ENCODE measurements at places on chromosomes 7 and 10.

DNA sequence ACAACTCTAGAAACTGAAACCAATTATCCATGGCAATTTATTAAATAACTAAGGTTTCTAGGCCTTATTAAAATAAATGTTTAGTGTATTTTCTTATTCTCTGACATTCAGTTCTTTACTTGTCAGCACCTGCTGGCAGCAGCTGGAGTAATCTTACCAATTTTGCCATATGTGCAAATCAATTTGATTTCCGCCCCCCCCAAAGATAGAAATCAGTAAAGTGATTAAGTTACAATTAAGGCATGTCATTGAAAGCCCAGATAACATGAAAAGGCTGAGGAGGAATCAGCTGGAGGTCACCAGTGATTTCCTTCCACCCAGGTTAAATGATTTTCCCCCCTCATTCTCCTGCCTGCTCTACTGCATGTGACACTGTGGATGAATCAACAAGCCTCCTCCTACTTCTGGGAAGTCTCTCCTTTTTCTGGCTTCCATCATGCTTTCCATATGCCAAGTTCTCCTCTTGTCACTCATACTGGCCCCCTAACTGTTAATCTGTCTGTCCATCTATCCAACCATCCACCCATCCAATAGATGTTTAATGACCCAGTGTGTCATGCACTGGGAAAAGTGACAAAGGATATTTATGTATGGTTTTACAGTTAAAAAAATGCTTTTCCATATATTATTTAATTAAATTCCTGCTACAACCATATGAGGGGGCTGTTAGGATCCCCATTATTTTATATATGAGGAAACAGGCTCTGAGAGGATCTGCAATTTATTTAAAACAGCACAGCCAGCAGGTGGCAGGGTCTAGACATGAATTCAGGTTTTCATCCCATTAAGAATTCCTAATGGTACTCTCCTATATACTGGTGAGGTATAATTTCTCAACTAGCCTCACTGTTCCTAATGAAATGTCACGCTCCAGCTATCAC lies 116.5 kb downstream of the ATXN7L1 start:
- DNase-seq, result no peak

DNA sequence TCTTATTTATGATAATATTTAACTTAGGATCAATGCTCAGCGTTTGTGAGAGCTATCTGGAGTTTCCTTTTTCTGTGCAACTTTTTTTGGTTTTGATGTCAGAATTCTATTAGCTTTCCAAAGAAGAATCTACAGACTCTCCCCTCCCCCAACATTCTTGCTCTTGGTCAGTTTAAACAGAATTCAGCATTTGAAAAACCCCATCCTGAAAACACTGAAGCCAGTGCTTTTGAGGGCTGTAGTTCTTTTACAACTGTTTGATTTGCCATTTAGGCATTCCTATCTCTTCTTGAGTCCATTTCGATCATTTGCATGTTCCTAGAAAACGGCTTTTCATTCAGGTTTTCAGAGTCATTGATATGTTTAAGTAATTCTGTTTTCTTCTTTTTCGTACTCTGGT lies 15.6 kb upstream of the CXCL12 start:
- DNase-seq, result no peak

DNA sequence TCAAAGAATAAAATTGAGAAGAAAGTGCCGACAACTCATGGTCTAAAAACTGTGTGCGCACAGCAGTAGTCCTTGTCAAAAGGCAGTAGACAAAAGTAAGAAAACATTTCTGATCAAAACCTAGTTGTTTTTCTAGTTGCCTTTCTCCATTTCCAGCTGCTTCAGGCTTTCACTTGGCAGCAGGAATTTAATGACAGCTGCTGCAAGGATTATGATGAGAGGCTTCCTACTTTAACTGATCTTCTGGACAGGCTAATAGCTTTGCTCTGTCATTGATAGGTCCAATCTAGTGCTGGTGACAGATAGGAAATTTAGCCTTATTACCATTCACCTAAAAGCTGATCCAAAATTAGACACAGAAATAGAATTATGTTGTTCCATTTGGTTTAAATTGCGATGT lies 110.7 kb upstream of the SEMA3C start:
- DNase-seq, result no peak

DNA sequence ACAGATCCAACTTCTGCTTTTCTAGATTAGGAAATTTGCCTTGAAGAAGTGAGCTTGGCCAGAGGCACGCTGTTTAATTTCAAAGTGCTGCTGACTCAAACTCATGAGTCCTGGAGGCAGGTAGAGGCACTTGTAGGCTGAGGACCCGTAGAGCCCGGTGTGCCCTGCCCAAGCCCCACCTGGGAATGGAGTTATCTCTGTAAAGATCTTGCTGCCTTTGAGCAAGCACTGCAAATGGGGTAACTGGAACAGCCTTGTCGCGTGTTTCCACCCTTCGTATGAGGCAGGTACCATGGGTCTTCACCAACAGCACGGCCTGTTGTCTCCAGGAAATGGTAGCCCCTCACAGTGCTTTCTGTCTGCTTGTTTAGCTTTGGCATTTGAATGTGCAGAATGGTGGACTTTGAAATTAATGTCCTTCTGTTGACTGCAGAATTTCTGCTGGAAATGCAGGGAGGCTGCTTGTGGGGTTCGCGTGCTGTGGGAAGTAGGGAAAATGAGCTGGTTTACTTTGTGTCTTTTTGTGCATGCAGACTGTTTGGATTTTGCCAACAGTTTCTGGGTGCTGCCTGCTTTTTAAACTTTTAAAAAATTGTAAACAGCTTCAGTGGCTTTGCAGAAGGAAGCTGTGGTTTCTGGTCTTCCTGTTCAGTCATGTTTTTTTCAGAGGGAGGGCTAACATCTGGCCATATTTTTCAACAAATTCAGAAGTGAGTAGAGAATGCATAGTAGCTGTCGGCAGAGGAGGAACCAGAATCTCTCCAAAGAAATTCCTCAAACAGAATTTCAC lies 27.2 kb downstream of the CCM2 start:
- DNase-seq, result no peak

- DNase-seq, result no peak
Observed at GRCh38 chr10:72525277-72525676, 100.6 kb downstream of the MICU1 start.

- no peak for DNase-seq
Observed at GRCh38 chr7:128725531-128725930, 13.6 kb upstream of the CALU start.

DNA sequence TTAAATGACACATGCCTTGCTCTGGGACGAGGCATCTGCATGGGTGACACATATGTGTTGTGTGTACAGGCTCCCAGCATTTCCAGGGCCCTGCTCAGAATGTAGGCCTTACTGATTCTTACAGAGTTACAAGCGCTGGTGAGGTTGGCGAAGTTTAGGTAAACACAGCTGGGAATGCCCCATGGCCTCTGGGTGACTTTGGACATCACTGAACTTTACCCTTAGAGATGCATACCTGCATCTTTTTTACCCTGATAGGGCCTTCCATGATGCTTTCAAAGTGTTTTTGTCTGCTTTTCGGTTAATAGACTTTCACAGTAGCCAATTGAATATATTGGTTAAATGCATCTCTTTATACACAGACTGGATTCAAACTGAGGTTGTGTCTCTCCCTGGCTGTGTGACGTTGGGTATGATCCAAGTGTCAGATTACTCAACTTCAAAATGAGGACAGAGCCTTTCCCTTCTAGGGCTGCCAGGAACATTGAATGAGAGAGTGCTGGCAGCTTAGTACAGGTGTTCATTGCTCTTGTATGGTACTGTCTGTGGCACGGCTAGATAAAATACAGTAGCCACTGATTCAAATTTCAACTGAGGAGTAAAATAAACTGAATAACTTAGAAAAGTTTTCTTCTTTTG lies 29.5 kb downstream of the EGFR start:
- no peak for DNase-seq

GRCh38 chr7:32881074-32881982 lies 10.2 kb downstream of the KBTBD2 start:
- DNase-seq, result no peak

GRCh38 chr7:114650491-114650890 lies 235.9 kb downstream of the FOXP2 start:
- no peak for DNase-seq

DNA sequence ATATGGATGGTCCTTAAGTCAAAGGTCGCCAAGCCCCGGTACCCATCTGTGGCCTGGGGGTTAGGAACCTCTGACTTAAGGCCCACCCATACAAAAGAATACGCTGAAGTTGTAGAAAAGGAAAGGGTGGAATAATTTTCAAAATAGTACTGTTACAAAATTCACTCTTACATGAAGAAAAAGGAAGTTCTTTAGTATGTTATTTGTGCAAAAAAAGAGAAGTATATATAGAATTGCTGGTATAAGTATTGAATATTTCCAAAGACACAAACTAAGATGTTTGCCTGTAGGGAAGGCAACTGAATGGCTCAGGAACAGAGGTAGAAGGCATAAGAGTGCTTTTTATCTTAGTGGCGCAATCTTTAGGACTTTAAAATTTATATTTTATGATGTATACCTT lies 78.7 kb downstream of the PRLHR start:
- DNase-seq, result no peak

- DNase-seq, result no peak
Observed at GRCh38 chr7:118420888-118421287, 196.4 kb downstream of the ANKRD7 start.

- DNase-seq, result no peak
Observed at GRCh38 chr7:140883378-140883777, 41.4 kb downstream of the BRAF start.

DNA sequence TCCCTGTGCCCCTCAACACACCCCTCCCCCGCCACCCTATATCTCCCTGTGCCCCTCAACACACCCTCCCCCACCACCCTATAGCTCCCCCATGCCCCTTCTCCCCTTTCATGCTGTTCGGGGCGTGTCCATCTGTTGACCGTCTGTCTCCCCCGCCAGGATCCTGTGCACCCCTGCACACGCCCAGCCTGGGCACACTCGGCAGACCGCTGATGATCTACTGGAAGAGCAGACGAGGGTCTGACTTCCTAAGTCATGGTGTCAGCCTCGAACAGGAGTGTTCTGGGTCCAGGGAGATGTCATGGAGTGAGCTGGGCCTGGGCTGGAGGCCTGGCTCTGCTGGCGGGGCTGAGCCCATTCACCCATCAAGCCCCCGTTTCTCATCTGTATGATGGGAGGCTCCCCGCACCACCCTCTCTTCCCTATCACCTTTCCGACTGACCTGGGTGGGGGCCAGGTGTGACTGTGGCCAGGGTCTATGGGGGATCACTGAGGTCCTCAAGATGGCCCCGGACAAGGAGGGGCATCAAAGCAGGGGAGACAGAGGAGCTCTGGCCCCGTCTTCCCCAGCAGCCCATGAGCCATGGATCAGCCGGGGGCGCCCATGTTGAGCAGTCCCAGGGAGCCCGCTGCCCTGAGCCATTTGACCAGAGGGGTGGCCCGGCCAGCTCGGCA lies 48.3 kb downstream of the PDGFA start:
- DNase-seq, result no peak

- DNase-seq, result no peak
Observed at GRCh38 chr10:13822490-13822889, 235.7 kb downstream of the PRPF18 start.

DNA sequence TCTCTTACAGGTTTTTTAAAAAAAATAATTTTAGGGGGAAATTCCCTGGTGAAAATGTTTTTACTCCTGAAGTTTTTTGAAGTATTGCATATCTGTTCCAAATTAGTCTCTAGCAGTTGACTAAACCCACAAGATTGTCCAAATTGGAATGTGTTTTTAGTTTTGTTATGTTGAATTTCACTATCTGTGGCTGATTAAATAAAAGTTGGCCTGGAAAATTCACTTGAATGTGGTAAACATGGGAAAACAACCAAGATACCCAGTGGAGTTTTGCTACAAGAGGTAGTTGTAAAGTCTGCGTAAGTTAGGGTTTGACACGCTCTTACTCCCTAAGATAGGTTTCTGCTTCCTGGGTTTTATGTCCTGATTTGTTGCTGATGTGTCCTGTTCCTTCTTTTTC lies 3.3 kb downstream of the TSGA13 start:
- no peak for DNase-seq

- DNase-seq, result no peak
Observed at GRCh38 chr10:114375047-114375446, 29.3 kb downstream of the AFAP1L2 start.

All from activated CD4-positive, alpha-beta T cell treated with anti-CD3 and anti-CD28 coated beads for 24 hours (primary cell).